ENCODE measurements at places on chromosomes 12 and 14.
A peak's percentile ranks its signal among the peaks of the same experiment; 100 is the strongest.

- DNase-seq = no peak
Observed at GRCh38 chr12:122515275-122515674, 11.5 kb downstream of the RSRC2 start.

- no peak for DNase-seq
Observed at GRCh38 chr14:81031488-81031887, 76.1 kb downstream of the TSHR start.

GRCh38 chr12:12190087-12190809 lies 76.6 kb downstream of the LRP6 start:
- DNase-seq = no peak

DNA sequence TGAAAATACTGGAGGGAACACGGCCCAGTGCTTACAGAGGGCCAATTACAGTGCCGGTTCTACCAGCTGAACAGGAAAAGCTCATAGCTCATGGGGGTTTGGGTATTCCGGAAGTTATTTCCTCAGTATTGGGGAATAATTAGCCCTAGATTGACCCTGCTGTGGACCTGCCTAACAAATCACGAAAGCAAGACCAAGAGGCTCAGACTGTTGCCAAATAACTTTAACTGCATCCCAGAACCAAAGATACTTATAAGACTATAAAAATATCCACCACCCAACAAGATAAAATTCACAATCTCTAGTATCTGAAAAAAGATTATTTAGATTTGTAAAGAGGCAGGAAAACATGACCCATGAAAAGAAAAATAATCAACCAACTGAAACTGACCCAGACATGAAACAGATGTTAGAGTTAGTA lies 8.0 kb upstream of the OR5AU1 start:
- no peak for DNase-seq

- no peak for DNase-seq
Observed at GRCh38 chr14:44107156-44107555, 399.9 kb downstream of the FSCB start.

DNA sequence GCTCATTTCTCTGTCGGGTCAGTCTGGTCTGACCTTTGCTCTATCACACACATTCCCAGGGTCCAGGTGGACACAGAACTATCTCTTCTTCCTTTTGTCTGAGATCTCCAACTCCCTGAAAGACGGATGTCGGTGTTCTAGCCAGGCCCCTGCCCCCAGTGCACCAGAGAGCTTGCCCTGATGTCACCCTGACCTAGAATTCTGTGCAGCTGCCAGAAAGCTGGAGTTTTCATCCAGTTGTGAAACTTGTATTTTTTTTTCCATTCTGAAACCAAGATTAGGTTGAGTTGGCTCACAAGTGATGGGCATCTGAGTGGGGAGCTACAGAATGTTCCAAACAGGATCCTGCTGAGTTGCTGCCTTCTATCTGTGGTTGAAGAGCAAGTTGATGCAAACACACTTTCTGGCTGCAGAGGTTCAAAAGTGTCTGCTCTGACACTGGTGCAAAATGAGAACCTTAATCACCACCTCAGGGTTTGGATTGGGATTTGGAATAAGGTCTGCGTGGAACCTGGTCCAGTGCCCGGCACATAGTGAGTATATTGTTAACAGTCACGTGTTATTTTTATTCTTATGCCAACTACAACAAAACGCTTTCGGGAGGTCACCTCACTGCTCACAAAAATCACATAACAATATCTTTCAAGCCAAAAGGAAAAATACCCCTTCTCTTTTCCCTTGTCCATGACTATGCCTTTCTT lies 211.5 kb downstream of the SLC15A4 start:
- DNase-seq = no peak

- peak; percentile 87 for DNase-seq
Observed at GRCh38 chr12:57214398-57214781, 2.2 kb upstream of the NXPH4 start.

GRCh38 chr12:124031058-124031457 lies 58.0 kb downstream of the ZNF664 start:
- DNase-seq = no peak

- no peak for DNase-seq
Observed at GRCh38 chr12:4943067-4943937, 33.6 kb downstream of the KCNA1 start.

GRCh38 chr12:122871851-122872780 lies 23.8 kb downstream of the VPS37B start:
- peak; percentile 57 for DNase-seq

- DNase-seq = no peak
Observed at GRCh38 chr12:114757684-114758325, 73.8 kb upstream of the TBX3 start.

GRCh38 chr12:27966870-27967269 lies 5.7 kb downstream of the PTHLH start:
- DNase-seq = no peak

GRCh38 chr14:57058319-57058718 lies 210.4 kb downstream of the EXOC5 start:
- DNase-seq = no peak

- DNase-seq = peak; percentile 22
Observed at GRCh38 chr14:58428118-58428683, 682 bp downstream of the KIAA0586 start.

DNA sequence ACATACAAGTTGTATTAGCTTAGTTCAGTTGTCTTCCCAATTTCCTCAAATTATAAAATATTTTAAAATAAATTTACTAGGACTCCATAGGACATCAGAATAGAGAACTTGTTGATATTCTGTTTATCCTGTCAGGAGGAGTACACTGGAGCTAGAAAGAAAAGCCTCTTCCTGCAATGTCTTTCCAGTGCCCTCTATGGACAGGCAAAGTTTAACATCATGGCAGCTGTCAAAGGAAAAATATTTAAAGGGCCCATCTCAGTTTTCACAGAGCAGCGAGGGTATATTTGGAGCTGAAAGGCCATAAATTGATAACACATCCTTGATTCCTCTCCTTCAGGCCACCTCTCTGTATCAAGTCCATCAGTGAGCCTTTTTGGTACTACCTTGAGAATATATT lies 19.0 kb downstream of the DIP2B start:
- no peak for DNase-seq

Measured in D341Med (cell line).